ENCODE measurements at places on chromosomes 3 and 15.

GRCh38 chr3:11532931-11533391 is 110.8 kb downstream of the VGLL4 start:
- no peak for DNase-seq

GRCh38 chr15:66043264-66043663 is 174.0 kb downstream of the RAB11A start:
- no peak for DNase-seq

GRCh38 chr3:152047465-152047864 is 174.0 kb downstream of the SUCNR1 start:
- DNase-seq: no peak

DNA sequence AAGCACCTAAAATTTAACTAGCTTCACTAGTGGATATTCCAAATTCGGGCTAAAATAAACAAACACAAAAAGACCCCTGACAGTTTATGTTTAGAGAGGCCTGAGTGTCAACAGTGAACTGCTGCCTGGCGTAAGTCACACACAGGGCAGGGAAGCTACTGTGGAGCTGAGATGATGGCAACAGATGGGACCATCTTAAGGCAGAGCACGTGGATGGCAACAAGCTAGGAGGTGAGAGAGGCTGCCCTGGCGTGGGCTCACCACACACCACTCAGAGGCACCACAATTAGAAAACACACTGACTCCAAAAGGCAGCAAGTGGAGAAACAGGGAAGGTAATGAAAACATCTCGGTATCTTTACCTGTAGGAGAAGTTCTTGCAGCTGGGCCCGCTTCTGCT is 93.3 kb downstream of the ATP1B3 start:
- DNase-seq: no peak

GRCh38 chr3:126401611-126402160 is 7.0 kb downstream of the CFAP100 start:
- DNase-seq: no peak

DNA sequence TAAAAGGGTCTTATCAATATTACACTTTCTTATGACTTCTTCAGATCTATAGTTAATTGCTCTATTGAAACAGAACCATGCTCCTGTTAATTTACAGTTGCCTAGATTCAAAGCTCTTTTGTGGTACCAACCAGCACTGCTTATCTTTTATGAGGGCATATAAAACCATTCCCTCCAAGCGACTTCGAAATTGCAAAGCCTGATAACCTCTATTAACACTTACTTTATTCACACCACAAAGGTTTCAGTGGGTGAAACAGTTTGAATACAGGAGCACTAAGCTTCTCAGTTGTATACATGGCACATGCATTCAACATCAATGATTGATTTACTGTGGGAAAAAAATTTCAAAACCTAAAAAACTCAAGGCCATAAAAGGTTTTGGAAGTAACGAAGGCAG is 74.9 kb upstream of the PPIB start:
- no peak for DNase-seq

DNA sequence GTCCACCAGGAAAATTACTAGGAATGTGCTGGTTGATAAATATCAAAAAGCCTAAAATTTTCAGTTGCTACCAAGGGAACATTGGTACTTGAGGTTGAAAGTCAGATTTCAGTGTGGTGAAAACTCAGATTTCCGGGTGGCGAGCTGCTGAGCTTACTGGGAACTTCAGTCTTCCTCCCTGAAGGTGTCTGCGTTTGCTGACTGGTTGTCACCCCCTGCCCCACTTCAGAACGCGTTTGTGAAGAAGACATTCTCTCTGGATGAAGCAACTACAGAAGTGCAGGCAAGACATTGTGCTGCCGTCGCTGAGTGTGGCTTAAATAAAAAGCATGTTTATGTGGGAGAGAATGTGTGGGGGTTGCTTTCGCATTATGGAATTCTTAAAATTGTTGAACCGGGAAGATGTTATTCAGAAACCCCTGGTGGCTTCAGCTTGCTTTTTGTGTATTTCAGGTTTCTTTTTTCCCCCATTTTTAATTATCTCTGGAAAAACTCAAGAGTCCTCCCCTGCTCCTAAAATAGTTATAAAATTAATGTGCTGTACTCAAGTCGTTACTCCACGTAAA is 7.1 kb downstream of the FAM81A start:
- no peak for DNase-seq

DNA sequence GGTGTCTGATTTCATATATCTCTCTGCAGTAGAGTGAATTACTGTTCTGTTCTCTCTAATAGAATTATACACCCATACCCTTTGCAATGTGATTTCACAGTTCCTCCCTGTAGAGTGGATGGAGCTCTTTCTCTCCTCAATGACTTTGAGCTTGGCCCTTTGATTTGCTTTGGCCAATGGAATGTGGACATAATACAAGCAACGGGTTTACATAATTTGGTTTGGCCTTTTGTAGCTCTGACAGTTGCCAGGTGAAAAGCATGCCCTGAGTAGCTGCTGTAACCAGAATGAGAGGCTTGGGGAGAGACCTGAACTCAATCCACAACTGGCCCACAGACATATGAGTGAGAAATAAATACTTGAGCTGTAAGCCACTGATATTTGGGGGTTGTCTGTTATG is 32.1 kb downstream of the ZDHHC23 start:
- DNase-seq: no peak

DNA sequence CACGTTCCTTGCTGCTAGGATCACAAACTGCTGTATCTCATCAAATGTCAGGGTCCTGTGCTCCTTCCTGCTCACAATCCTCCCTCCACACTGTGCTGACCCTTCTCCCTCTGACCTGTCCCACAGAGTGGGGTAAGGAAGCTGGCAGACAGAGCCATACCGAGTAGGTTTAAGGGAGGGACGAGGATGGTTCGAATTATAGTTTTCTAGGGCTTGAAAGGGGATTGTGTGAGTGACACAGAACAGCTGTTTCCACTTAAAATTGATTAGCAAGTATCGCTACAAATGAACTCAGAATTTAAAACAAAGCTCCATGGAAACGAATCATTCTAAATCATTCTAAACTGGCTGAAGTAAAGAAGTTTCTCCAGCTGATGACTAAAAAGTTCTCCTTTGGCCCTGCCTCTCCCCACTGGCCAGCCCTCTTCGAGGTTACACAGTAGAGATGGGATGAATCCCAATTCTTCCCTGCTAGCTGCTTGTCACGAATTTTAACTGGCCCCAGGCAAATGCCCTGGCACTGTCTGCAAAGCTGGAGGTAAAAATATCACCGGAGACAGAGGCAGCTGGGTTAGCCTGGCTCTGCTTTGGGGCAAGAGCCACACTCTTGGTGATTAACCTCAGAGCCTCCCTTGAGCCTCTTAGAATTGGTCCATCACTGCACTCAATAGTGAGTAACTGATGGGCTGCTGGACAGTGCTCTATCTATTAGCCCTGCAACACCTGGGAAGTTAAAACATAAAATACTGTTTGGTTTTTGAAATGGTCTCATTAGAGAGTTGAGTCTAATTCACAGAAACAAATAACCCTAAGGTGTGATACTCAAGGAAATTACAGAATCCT is 194.9 kb downstream of the CHST2 start:
- no peak for DNase-seq

GRCh38 chr3:13544293-13544831 is 4.6 kb upstream of the FBLN2 start:
- DNase-seq: no peak

DNA sequence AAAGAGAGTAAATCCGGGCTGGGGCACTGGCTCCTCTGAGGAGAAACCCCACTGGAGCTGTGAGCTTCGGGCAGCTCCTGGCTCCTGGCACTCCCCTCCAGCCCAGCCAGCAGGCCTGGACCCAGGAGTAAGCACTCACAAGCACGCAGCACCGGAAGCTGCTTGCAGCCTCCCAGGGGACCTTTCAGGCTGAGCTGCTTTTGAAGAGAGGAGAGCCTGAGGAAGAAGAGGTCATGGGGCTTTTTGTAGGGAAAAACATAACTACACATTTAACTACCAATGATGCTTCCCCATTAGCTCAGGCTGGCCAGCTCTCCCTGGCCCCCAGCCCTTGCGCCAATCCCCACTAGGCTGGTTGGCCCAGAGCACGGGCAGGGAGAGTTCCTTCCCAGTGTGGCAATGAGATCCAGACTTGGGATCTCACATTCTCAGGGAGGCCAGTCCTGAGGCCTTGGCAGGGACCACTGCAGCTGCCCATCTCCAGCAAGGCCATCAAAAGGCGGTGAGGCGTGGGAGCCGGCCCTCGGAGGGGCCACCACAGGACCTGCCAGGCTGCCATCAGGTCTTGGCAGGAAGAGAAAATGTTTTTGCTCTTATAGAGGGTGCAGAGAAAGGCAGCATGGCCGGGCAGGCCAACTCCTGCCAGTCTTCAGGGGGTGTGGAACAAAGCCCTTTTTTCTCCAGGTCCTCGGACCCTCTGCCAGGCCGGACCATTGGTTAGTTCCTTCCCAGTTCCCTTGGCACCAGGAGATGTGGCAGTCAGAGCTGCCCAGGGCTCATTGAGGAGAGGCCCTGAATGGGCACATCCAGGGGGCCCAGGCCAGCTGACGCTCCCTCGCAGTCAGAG is 41.5 kb upstream of the MFGE8 start:
- DNase-seq: no peak

DNA sequence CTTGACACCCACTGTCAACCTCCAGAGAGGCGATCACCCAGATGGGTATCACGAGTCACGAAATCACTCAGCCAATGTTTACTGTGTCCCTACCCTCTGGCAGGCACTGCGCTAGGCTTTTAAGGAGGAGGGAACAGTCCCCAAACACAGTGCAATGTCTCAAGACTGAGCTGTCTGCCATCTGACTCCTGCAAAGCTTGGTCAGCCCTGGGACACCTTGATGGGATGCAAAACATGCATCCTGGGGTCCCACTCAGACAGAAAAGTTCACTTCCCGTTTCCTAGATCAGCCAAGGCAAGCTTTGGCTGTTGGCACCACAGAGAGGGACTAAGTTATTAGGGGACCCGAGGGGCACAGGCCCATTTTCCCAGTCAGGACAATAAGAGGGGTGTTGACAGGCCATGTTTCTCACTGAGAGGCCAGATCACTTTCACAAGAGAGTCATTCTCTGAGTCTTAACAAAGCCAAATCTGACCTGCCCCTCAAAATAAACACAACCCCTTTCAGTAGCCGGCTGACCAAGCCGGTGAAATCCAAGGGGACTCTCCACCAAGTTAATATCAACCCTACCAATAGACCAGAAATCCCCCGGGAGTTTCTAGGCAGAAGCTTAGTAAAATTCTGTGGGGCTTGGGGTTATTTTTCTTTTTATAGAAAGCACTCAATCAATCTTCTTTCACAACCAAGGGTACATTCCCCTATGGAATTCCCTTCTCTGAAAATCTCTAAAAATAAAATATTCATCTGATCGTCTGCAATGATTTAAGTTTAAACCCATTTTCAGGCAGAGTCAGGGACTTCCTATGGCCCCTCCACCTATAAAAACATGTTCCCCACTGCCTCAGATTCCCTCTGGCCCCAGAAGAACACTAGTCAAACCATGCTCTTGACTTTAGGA is 3.5 kb downstream of the RFTN1 start:
- DNase-seq: no peak

All from suppressor macrophage (primary cell).